ENCODE measurements at places on chromosomes 5 and 9. TPM values are rescaled to one million over a fixed set of nuclear protein-coding genes. Genes with fewer than 3 reads are reported as not detected.

- no peak for DNase-seq
Observed at GRCh38 chr5:19531374-19531952, 456.5 kb downstream of the CDH18 start.

DNA sequence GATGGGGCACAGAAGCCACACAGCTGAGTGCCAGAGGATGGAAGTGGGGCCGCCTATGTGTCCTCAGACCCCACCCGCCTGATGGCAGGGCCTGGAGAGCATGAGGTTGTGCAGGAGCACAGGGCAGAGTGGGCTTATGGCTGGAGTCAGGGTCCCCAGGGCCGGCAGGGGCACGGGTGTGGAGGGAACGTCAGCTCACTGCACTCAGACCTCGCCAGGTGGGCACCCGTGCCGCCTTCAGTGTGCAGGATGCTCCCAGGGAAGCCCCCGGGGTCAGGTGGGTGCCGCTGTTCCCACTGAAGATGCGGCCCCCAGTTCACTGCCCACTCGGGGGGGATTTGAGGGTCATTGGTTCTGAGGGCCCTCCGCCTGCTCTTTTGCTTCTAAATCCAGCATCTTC lies 34.9 kb downstream of the EXOC3 start:
- DNase-seq: no peak

- DNase-seq: no peak
Observed at GRCh38 chr9:116074658-116075057, 78.9 kb upstream of the PAPPA start.

Gene SARDH
- 4.7 TPM for polyA plus RNA-seq
